Calu3 (cell line): ENCODE measurements at places on chromosomes 11 and 22. TPM values are rescaled to one million over a fixed set of nuclear protein-coding genes. Genes with fewer than 3 reads are reported as not detected.

- peak; percentile 78 for DNase-seq
Measured at GRCh38 chr22:23180301-23180892, at the start of gene BCR. Gene BCR (plus strand): TSS chr22:23180509. CDS start chr22:23180961, 452 bp downstream.

Gene MUC6
- 0.73 and 4.6 TPM in 2 replicates for total RNA-seq

GRCh38 chr11:25734591-25735211 is 597.2 kb upstream of the ANO3 start:
- DNase-seq = peak; percentile 7

Gene LARGE1
- 11.6 and 15.3 TPM in 2 replicates for total RNA-seq
